ENCODE measurements at places on chromosomes 16 and 17.

- DNase-seq = no peak
These were observed 24.1 kb downstream of the GNPTG start for GRCh38 chr16:1375741-1376410.

DNA sequence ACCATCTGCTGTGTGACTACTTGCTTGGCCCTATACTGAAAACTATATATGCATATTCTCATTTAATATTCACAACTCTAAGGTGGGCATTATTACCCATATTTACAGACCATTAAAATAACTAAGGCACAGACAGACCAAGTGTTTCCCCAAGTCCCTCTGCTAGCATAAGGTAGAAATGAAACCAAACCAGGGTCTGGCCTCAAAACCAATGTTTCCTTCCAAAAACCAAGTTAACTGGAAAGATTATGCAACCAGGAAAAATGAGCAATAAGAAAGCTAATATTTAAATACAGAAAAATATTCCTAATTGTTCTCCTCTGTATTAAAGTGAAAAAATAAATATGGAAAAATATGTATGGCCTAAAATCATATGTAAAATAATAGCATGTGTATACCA lies 50.1 kb downstream of the XPO6 start:
- DNase-seq = no peak

- no peak for DNase-seq
These were observed 2.4 kb downstream of the AOC2 start for GRCh38 chr17:42846594-42847280.

DNA sequence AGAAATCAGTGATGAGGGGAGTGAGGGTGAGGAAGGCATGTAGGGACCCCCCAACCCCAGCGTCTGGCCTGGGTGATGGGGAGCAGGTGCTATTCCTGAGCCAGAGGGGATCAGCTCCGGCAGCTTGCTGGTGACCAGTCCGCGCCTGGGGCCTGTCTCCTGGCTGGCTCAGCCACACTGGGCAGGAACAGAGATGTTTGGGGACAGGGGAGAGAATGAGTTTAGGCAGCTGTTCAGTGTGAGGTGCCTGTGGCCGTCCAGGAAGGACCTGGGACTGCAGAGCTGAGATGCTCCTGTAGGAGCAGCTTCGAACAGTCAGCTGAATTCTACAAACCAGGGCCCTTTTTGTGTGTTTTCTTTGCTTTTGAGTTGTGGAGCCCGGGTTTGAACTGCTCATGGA lies 23.2 kb upstream of the SPNS2 start:
- DNase-seq = no peak

DNA sequence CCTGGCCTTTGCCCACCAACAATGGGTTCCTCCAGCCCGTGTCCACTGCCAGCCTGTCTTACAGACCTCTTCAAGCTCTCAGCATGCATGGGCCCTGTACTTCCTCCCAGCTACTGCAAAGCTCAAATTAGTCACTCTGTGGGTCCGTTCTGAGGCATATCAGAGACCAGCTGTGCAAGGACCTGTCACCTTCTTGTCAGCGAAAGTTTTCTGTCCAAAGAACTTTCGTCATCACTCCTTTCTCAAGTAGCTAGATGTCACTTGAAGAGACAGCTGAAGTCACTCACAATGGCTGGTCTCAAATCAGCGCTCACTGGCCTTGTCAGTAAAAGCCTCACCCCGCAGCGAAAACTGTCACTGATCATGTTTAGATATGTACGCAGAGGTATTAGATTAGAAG lies 91.4 kb upstream of the DYNLRB2 start:
- no peak for DNase-seq

DNA sequence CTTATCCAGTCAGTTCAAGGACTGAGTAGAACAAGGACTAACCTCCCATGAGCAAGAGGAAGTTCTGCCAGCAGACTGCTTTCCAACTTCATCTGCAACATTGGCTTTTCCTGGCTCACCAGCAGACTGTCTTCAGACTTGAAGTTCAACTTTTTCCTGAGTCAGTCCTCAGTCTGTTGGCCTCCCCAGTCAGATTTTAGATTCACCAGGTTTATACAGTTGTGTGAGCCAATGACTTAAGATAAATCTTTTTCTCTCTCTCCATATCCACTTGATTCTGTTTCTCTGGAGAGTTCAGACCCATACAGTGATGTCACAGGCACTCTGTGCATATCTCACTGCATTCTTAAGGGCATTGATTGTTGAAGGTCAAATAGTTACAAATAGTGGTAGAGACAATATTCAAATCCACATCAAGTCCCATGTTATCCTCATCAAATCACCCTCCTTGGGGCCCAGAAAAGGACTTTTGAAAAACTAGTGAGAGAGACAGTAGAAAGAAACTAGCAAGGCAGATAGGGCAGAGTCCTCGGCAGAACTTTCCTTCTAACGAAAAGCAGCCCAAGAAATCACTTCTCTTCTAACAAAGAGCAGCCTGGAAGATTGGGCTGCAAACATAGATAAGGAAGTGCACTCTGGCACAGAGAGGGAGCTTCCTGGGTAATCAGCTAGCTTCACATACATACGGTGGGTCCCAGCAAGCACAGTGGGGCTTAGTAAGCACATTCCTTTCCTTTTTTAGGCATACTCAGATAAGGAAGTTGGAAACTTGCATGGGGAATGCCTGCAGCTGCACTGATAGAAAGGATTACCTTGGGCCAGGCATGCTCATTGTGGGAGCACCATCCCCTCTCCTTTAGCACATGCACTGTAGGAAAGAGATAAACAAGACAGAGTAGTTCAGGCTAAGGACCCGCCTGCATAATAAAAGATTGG lies 132.3 kb upstream of the FAM20A start:
- no peak for DNase-seq

- DNase-seq = no peak
These were observed 559.2 kb downstream of the KCNJ18 start for GRCh38 chr17:22251498-22251897.

GRCh38 chr16:68013440-68013839 lies 2.3 kb downstream of the DPEP2NB start:
- DNase-seq = no peak

- DNase-seq = no peak
These were observed 1.8 kb downstream of the ZNRF1 start for GRCh38 chr16:75000481-75001081.

DNA sequence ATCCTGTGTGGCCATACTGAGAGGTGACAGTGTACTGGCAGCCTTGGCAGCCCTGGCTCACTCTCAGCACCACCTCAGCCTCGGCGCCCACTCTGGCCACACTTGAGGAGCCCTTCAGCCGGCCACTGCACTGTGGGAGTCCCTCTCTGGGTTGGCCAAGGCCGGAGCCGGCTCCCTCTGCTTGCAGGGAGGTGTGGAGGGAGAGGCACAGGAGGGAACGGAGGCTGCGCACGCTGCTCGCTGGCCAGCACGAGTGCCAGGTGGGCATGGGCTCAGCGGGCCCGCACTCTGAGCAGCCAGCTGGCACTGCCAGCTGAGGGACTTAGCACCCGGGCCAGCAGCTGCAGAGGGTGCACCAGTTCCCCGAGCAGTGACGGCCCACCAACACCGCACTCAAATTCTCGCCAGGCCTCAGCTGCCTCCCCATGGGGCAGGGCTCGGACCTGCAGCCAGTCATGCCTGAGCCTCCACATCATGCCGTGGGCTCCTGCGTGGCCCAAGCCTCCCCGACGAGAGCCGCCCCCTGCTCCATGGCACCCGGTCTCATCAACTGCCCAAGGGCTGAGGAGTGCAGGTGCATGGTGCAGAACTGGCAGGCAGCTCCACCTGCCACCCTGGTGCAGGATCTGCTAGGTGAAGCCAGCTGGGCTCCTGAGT lies 184.4 kb upstream of the TOX3 start:
- no peak for DNase-seq

DNA sequence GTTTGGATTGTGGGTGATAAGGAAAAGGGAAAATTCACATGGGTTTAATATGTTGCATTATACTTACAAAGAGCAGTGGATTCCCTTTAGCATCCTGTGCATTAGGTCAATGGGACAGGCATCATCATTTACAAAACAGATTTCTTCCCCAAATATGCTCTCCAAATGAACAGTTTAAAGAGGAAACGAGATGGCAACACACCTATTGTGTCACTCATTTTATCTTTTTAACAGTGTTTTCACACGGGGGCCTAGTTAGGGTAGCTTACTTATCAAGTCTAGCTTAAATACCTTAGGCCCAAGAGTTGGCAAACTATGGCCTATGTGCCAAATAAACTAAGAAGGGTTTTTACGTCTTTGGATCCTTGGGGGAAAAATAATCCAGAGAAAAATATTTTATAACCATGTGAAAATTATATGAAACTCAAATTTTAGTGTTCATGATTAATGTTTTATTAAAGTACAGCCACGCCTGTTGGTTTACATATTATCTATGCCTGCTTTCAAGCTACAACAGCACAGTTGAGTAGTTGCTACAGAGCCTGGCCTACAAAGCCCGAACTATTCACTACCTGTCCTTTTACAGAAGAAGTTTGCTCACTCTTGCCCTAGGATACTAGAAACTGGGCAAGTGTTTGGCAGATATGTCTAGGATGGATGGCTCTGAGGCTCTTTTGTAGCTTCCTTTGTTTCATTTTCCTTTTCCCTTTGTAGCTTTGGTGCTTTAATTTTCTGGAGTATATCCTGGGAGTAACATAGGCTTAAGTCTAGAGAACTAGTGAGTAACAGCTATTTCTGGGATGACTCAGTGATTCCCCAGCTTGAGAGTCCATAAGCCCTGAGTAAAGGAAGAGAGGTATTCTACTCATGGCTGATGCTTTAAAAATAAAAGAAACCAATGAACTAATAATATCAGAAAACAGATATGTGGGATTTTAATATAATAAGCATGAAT lies 12.4 kb downstream of the NUP93 start:
- no peak for DNase-seq

GRCh38 chr16:80174416-80174815 lies 366.4 kb upstream of the DYNLRB2 start:
- no peak for DNase-seq

DNA sequence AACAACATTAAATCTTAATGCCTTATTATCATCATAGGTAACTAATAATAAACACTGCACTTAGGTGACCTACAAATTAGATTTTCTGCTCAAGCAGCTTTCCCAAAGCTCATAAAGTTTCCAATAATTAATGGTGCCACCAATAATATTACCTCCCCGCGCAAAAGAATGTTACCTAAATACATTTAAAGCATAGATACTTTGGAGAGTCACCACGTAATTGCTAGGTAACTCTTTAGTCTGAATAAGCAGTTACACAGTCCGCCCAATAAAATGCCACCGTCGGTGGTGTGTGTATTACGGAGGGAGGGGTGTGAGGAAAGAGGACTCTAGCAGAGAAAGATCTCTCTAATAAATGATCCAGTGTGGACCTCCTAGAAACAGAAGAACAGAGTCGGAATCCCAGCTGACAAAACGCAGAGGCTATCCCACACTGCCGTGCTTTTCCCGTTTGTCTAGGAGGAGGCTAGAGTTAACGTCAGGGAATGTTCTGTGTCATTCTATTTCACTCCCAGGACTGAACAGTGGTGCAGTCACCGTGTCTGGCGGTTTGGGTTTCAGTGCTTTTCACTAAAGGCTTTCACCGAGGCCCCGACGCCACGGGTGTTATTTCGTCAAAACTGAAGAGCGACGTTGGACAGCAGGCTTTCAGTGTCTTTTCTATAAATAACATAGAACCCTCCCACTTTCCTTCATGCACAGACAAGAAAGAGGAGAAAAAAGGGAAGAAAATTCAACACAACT lies 630 bp downstream of the RNFT1 start:
- peak; percentile 42 for DNase-seq

- DNase-seq = no peak
These were observed at the start of gene KRT222 for GRCh38 chr17:40664582-40665333. Gene KRT222 (minus strand): TSS chr17:40665177. CDS start chr17:40665099, 78 bp downstream.

DNA sequence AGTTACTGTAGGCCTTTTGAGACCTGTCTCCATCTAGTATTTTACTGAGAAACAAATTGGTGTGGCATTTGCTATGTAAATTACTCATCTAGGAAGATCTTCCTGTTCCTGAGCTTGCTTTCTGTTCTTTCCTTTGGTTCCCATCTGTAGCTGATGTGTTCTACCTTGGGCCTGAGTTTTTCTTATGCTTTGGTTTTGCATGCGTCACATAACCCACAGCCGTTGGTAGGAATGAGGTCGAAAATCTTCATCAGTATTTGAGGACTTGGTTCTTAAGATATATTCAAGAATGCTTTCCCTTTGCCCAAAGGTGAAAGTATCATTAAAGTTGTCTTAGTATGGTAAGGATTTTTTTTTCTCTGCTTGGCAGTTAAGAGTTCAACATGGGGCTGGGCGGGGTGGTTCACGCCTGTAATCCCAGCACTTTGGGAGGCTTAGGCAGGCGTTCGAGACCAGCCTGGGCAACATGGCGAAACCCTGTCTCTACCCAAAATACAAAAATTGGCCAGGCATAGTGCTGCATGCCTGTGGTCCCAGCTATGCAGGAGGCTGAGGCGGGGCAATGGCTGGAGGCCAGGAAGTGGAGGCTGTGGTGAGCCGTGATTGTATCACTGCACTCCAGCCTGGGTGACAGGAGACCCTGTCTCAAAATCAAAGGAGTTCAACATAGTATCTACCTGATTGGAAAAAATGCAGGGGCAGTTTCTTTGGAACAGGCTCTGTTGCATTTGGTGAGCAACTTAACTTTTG lies 28.8 kb downstream of the IST1 start:
- no peak for DNase-seq

DNA sequence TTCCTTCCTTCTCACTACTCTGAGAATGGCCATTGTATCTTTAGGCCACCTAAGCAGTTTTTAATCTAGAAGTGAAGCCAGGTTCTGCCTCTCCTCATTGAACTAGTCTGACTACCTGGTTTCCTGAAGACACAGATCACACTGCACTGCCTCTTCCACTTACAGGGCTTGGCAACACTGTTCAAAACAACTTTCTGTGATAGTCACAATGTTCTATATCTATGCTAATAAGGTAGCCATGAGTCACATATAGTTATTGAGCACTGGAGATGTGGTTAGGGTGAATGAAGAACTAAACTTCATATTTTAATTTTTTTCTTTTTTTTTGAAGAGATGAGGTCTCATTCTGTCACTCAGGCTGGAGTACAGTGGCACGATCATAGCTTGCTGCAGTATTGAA lies 26.9 kb downstream of the RND2 start:
- no peak for DNase-seq

- peak; percentile 33 for DNase-seq
These were observed 631 bp downstream of the TRAF7 start for GRCh38 chr16:2155977-2156848.

GRCh38 chr17:81251709-81252301 lies 12.7 kb downstream of the NDUFAF8 start:
- DNase-seq = no peak

DNA sequence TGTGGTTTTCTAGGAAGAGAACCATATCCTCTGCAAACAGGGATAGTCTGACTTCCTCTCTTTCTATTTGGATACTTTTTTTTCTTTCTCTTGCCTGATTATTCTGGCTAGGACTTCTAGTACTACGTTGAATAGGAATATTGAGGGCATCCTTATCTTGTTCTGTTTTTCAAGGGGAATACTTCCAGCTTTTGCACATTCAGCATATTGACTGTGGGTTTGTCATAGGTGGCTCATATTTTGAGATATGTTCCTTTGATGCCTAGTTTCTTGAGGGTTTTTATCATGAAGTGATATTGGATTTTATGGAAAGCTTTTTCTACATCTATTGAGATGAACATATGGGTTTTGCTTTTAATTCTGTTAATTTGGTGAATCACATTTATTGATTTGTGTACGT lies 269.8 kb downstream of the MAP2K6 start:
- DNase-seq = no peak

- no peak for DNase-seq
These were observed at the start of gene HNF1B for GRCh38 chr17:37744961-37745800. Gene HNF1B (minus strand): TSS chr17:37745059. CDS start chr17:37744884, 175 bp downstream.

All from T-helper 2 cell (primary cell).